Activated CD4-positive, alpha-beta memory T cell treated with anti-CD3 and anti-CD28 coated beads, Interleukin-2, amount 10 ng/mL, durations not matched to agents 7 days and 5 days (primary cell): ENCODE measurements at places on chromosomes 16 and 17.
A peak's percentile ranks its signal among the peaks of the same experiment; 100 is the strongest.

- no peak for DNase-seq
Measured at GRCh38 chr17:81389585-81389984, 5.7 kb upstream of the BAHCC1 start.

DNA sequence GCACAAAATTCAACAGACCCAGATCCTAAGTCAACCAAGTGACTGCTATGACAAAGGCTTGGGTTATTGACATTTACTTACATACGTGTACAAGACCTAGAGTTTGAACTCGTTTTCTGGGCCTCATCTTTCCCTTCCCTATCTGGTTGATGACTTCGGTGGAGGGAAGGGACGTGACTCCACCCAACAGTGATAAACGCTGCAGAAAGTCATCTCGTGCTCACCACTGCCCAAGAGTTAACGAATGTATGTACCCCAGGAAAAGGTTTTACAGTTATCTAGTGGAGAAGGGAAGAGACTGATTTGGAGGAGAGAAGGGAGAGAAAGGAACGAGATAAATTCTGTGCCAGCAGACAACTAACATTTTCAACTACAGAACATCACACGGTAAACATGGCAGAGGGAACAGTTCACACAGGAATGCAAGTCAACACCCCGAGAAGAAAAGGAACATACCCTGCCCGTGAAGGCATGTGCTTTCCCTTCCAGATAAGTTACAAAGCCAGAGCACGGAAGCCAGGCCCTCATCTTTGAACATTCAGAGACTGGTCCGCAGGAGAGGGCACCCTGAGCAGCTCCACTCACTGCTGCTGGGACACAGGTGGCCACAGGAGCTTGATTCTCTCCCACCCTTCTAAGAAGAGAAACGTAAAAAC, 13.9 kb upstream of the CYTH1 start:
- no peak for DNase-seq

DNA sequence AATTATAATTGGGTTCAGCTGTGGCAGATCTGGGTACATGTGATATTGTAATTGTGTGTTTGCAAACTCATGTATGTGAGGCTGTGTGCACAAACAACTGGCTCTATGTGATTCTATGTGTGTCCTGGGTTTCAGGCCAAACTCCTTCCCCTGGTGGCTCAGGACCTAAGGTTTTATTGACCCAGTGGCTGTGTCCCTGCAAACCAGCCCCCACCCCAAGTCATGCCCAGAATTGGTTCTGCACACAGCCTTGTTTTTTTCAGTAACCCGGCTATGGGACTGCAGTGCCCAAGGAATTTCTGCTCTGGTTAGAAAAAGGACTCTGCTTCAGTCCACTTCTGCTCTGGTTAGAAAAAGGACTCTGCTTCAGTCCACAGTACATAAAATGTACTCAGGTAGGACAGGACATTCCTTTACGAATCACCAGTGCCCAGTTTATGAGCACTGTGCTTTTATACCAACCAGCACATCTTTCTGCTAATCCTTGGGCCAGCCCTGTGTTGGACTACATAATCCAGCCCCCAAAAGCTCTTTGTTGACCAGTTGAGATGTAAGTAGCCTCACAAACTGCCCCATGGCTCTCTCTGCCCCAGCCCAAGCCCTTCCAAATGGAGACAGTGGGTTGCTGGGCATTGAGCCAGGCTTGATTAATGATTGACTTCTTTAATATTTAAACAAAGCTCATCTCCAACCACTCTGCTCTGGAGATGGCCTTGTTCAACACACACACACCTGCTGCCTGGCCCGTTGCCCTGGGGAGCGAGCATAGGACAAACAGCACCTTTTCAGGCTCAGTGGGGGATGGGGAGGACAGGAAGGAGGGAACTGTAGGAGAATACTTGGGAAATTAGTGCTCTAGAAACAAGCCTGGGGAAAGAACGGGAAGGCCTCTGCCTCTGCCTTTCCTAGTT, 2.9 kb upstream of the KCNH6 start:
- no peak for DNase-seq

DNA sequence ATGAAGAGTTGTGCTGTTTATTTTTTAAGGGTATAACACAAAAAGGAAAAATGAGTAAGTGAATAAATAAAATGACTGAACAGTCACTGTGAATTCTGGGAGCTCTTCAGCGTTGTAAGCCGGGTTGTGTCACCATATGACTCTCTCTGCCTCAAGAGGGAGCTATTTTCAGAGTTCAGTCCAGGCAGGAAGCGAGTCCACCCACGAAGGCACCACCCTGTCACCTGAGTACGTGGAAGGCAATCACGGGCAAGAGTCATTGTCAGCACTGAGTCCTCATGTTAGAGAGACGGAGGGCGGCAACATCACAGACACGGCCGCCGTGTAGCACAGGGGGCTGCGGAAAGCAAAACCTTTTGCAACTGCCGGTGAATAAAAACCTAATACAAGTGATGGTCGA, 227.6 kb downstream of the UTP18 start:
- peak; percentile 22 for DNase-seq

- DNase-seq: no peak
Measured at GRCh38 chr17:16465861-16466338, 26.1 kb downstream of the LRRC75A start.

GRCh38 chr16:25035494-25036405, 20.6 kb upstream of the ARHGAP17 start:
- DNase-seq: no peak

DNA sequence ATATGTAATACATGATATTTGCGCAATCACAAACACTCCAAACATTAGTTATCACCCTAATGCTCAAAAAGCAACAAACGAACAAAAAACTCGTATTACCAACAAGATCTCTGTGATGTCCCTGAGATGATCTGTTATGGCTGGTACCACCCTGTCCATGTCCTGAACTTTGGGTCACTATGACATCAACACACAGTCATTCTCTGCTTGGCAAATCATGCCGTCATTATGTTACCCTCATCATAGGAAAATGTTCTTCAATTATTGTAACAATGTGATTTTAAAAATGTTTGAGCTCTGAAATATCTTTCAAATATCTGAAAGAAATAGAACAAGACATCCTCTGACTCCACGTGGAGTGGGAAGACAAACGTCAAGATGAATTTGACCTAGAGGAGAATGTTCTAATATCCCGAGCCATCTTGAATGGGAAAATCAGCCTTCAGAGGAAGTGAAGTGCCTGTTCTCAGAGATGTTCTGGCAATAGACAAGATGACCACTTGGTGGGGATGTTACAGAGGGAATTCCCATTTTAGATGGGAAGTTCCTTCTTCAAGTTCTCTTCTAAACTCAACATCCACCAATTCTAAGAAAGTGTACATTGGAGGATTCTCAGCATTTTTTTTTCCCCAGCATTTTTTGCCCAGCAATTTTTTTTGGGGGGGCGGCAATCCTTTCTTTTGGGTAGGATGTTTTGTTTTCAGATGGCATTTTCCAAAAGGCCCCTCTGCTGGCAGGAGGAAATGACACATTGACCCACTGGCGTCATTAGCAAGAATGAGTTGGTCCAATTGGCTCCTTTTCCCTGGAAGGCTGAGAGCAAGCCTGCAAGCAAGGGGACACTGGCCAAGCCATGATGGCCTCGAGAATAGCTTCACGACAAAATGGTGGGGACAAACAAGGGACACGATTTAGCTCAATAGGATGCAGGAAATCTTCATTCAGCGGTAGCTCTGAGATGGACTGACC, 3.7 kb upstream of the HSD17B2 start:
- DNase-seq: no peak

- no peak for DNase-seq
Measured at GRCh38 chr16:23333831-23334456, 31.8 kb downstream of the SCNN1B start.

DNA sequence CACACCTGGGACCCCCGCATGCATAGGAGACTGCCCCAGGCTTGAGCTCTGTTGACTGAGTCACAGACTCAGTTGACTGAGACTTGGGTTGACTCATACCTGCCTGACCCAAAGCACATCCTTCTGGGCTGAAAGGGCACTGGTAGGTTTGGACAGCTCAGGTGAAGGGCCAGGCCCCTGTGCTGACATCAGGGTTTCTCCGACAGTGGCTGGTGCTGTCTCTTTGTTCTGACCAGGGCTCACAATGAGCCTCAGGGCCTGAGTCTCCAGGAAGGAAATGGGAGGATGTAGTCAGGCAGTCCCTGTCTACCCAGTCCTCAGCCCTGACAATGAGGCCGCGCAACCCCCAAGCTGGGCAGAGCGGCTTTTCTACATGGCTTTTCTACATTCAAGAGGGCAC, 6.5 kb downstream of the SPNS2 start:
- DNase-seq: no peak

- DNase-seq: no peak
Measured at GRCh38 chr17:38969281-38969680, 2.1 kb upstream of the FBXO47 start.

DNA sequence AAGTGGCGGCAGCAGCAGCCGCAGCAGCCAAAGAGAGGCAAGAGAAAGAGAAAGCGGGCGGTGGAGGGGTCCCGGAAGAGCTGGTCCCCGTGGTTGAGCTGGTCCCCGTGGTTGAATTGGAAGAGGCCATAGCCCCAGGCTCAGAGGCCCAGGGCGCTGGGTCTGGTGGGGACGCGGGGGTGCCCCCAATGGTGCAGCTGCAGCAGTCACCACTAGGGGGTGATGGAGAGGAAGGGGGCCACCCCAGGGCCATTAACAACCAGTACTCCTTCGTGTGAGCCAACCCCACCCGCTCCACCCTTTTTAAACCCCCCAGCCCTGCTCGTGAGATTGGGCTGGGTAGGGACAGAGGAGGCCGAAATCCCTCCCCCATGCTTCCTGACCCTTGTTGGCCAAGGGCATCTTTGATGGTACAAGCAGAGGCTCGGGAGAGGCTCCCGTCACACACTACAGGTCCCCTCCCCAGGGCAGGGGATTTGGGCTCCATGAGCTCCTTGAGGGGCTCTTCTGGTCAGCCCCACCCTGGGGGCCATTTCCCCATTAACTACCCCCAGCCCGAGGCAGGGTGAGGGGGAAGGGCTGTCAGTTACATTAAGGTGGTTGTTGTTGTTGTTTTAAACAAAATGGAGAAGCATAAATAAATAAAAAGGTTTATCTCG, 4.6 kb upstream of the ATP2A1 start:
- DNase-seq: peak; percentile 62

DNA sequence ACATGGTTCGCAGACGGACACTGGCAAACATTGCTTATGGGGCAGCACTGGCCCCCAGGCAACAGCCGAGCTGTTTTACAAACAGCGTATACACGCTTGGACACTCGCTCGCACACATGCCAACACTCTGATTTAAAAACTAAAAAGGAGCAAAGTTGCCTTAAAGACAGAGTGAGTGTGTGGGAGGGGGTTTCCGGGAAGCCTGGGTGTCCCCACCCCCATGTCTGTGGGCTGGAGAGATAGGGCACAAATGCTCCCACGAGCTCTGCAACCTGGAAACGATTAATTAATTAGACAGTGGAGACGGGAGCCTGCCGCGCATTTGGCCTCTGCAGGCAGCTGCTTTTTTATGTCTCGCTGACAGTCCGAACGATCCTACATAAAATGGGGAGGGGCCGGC, 107.9 kb upstream of the ZNF469 start:
- no peak for DNase-seq

- no peak for DNase-seq
Measured at GRCh38 chr16:7597677-7598076, 265.0 kb downstream of the RBFOX1 start.

DNA sequence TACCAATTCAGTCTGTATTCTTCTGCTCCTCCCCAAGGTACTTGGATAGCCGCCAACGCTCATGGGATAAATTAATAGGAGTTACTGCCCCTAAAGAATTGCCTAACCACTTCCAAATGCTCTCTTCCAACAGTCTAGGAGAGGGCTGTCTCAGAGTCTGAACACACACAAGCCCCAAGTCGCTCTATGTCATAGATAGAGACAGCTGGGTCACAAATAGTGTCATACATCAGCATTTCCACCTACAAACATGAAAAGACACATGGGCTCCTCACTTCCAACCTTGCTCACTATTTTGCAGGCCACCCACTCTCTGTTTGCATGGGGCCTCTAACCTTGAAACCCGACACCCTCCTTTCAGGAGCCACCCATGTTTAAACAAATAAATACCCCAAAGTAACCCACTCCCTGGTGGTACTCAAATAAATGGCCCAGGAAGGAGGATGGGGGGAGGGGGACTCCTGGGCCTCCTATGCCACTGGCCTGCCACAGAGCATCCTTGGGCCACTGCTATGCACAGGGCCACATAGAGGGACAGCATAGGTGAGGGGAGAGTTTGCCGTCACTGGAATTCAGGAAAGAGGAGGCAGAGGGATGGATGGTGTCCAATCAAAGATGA, 265.9 kb downstream of the SOX9 start:
- DNase-seq: no peak

GRCh38 chr16:28823291-28823872, 583 bp downstream of the ATXN2L start:
- DNase-seq: no peak

GRCh38 chr16:30628628-30629540, 18.7 kb upstream of the ZNF689 start:
- DNase-seq: peak; percentile 90

DNA sequence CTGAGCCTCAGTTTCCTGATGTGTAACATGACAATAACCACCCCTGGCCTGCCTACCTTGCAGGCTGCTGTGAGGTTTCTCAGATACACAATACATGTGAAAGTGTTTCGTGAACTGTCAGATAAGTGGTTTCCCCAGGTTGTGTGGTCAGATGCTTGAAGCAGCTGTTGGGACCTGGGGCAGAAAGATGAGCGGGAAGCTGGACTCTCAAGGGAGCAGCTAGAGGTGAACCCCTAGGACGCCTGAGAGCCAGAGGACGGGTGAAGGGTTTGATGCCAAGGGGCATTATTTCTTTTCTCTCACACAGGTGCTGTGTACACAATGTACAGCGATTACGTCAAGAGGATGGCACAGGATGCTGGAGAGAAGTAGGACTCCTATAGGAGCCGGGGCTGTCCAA, 2.3 kb downstream of the HIGD1B start:
- no peak for DNase-seq

DNA sequence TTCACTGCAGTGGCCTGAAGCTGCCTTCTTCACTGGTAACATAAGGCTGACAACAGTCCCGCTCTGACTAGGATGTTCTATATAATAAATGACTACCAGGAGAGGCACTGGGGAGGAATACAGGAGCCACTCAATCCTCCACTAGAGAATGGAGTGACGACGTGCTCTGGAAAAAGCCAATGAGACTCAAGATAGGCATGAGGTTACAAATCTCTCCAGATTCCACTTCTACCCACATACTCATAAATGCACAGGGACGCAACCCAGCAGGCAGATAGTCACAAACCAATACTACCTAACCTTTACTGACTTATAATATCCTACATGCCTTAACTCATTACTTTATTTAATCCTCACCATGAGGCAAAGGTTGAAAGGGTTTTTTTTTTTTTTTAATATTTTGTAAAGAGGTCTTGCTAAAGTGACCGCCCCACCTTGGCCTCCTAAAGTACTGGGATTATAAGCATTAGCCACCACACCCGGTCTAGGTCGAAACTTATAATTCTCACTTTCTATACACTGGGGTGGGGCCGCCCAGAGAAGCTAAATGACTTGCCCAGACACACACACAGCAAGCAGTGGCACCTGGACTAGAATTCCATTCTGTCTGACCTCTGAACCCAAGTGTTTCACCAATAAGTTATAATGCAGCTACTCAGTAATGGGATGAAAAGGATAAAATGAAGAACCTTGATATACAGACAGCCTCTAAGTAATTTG, 33.7 kb downstream of the TOM1L2 start:
- no peak for DNase-seq
